Astrocyte of the spinal cord (primary cell): ENCODE measurements at places on chromosomes 16 and 17.

DNA sequence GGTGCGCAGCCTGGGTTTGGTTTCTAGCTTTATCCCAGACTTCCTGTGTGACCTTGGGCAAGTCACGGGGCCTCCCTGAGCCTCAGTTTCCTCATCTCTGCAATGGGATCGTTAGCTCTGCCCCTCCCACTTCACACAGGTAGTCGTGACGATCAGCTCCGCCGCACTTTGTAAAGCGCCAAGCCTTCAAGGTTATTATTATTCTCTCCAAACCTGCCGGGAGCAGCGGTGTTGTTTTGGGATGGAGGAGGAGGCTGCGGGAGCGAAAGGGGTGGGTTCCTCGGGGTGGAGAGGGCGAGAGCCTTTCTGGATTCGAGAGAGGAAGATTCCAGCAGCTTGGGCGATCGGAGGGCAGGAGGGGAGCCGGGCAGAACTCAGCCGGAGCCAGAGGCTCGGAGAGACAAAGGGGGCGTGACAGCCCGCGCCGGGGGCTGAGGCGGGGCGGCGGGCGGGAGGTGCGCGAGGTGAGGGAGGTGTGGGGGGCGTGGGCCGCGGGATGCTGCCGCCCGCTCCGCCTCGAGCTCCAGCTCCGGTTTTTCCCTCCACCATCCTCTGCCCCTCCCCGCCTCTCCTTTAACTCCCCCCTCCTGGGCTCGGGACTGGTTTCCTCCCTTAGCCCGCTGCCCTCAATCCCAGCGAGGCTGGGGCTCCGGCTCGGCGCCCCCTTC, at the start of gene EFNB3:
Gene EFNB3, plus strand, starts transcription at position 602 of the 668 bp plus-strand sequence. CDS start 397 bp downstream, outside the sequence.
- DNase-seq: peak; percentile 13

DNA sequence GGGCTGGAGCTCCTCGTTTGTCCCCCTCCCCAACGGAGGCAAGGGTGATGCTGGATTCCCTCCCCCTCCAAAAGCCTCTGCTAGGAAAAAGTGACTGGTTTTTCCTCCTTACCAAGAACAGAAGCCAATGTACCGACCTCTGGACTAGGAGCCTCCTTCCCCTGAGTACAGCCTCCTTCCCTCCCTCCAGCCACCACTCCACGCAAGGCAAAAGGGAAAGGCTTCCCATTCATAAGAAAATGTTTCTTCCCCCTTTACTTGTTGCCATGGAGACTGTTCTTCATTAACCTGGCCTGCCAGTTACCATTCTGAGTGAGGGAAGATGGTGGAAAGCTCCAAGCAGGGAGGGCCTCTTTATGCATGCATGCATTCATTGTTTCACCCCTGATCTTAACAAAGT, 4.3 kb upstream of the PIMREG start:
- no peak for DNase-seq

GRCh38 chr17:13631529-13631928, 29.8 kb upstream of the HS3ST3A1 start:
- DNase-seq: no peak

- peak; percentile 98 for DNase-seq
Measured at GRCh38 chr17:83083368-83084201, 4.2 kb downstream of the METRNL start.

DNA sequence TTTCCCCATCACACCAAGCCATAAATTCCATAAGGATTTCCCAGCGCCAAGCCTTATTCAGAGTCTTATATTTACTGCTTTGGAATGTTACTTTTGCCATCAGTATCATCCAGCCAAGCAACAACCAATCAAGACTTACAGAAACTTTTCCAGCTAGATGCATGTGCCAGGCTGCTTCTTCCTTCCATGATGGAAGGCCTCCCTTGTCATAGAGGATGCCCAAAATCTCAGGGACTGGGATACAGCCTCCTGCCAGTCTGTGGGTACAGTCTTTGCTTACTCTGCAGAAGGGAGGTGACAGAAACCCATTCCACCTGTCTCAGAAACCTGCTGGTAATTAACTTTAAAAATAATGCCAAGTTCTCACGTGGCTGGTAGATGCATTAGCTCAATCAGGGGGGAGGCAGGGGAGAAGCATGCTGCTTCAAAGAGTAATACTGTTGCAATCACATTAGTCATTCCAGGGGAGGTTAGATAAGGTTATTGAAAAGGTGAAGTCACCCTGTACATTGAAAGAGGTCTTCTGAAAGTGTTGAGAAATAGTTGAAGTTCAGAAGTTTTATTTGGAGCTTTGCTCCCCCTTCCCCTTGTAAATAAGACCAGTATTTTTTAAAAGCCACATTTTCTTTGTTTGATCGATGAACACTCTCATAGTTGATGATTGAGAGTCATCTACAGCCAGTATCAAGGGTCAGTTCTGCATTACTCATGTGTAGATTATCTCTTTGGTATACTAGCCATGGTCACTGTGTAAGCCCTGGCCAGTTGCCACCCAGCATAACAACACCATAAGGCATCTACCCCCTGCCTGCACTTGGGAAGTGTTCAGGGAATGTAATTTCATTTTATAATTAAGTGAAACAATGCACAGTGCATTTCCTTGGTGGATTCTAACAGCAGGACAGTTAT, 22.2 kb downstream of the HLF start:
- peak; percentile 54 for DNase-seq

DNA sequence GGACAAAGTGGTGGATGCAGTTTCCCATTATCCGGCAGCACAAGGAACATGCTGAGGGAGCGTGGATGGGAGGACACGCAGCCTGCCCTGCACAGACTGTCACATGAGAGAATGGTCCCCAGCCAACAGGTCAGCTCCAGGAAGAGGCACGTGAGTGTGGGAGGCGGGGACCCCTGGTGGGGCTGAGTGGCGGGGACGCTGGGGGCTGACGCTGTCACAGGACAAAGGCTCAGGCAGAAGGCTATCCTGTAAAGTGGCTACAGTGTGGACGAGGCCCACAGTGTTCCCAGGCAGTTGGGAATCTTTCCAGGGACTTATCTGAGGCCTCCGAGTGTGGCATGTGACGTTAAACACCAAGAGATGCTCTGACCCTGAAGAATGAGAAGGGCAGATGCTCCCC, 30.4 kb downstream of the MBTPS1 start:
- no peak for DNase-seq

GRCh38 chr17:17833658-17834357, 3.0 kb downstream of the SREBF1 start:
- DNase-seq: no peak

DNA sequence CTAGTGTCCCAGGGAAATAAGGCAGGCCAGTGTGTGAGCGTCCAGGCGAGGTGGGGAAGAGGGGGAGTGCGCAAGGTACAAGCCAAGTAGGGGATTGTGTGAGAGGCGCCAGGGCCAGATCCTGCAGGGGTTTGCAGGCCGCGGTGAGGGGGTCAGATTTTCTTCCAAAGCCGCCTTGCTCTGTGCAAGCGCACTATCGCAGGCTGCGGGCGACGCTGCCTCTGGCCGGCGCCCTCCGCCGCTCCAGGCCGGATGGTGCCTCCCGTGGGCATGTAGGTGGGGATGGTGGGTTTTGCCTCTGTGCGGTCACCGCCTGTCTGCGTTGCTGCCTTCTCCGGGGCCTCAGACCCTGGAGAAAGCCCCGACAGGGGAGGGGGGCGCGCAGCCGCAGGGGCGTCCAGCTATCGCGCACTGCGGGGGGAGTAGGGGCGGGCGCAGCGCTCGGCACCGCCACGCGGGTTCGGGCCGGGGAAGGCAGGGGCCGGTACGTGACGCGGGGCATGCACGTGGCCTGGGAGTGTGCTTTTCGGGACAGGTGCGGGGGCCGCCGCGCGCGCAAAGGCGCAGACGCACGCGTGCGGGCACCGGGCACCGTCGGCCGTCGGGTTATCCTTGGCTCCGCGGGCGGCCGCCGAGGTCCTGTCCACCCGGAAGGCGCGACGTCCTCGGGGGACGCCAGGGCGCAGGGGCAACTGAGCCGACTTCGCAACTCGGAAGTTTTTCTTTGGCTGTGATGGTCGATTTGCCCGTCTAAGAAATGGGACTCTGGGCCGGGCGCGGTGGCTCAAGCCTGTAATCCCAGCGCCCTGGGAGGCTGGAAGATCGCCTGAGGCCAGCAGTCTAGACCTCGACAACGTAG, 1.1 kb upstream of the HAPSTR1 start:
- DNase-seq: no peak

GRCh38 chr17:83071966-83072562, 7.3 kb upstream of the METRNL start:
- no peak for DNase-seq

DNA sequence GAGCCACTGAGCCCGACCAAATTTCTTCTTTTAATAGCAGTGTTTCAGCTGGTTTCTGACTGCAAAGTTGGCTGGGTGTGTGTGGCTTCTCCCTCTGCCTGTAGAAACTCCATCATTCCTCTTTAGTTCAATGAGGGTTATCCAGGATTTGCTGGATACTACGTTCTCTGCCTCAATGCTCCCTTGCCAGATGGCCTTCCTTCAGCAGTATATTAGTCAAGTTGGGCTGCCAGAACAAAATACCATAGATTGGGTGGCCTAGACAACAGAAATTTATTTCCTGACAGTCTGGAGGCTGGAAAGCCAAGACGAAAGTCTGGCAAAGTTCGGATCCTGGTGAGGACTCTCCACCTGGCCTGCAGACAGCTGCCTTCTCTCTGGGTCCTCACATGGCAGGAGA, 103.7 kb downstream of the NOG start:
- no peak for DNase-seq

DNA sequence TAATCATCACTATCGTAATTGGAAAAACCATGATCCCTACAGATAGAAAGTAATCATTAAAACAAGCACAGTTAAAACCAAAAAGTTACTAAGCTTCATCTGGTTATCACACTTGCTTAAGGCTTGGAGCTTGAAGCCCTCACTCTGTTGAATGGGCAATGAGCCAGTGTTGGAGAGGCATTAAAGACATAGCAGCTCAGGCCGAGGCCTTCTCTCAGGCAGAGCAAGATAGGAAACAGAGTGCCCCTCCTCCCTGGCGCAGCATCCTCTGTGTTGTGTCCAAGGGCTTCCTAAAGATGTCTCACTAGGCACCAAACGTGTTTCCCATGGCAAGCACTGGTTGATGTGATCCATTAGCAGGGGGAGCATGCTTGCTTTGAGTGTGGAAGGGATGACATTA, 34.9 kb upstream of the LGALS9 start:
- DNase-seq: no peak

DNA sequence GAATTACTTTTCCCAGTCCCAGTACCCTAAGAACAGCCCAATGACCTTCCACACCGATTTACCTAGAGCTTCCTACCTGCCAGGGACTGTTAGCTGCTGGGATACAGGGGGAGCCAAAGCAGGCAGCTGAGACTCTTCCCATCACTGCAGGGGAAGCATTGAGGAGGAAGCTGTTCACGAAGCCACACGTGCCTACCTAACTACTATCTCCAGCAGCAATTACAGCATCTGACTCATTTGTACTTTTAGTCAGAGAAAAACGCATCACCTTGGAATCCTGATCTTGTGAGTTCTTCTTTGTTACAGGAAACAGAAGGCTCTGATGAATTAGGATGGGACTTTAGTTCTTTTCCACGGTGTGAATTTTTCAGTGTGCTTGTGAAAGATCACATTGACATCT, 113.7 kb upstream of the DHX40 start:
- DNase-seq: peak; percentile 58

GRCh38 chr17:68437979-68438822, 19.1 kb downstream of the WIPI1 start:
- DNase-seq: peak; percentile 16

DNA sequence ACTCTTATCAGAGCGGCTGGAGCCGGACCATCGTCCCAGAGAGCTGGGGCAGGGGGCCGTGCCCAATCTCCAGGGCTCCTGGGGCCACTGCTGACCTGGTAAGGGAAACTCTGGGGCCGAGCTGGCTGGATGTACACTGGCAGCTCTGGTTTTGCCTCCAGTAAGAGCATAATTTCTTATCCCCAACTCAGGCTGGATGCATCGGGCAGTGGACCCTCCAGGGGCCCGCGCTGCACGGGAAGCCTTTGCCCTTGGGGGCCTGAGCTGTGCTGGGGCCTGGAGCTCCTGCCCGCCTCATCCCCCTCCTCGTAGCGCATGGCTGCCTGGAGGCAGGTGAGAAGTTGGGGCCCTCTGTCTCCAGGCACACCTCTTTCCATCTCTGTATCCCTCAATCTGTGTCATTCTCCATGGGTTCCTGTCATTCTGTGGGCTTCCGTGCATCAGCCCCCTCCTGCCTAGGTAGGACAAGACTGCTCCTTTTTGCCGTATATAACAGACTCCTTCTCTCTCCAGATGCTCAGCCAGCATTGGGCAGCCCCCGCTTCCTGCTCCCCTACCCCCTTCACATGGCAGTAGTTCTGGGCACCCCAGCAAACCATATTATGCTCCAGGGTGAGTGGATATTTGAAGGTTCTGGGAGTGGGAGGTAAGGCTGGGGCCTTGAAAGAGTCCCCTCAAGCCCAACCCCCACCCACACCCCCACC, 9.4 kb upstream of the TMEM88 start:
- no peak for DNase-seq

DNA sequence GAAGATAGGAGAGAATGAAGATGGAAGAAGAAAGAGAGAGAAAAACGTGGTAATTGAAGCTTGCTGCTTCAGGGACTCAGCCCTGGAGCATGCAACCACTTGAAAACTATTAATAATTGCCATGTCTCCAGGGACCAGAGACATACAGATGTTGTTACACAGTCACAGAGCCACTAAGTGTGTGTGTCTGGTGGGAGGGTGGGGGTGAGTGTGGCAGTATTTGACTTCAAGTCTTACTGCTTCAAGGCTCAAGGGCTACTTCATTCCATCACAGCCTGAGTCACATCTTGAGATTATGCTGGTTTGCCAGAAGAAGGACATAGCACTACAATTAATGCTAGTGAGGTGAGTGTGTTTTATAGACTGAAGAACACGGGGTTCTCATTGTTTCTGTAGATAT, 202.2 kb downstream of the CDH8 start:
- no peak for DNase-seq

- DNase-seq: no peak
Measured at GRCh38 chr16:69348222-69348621, 3.4 kb downstream of the TMED6 start.

DNA sequence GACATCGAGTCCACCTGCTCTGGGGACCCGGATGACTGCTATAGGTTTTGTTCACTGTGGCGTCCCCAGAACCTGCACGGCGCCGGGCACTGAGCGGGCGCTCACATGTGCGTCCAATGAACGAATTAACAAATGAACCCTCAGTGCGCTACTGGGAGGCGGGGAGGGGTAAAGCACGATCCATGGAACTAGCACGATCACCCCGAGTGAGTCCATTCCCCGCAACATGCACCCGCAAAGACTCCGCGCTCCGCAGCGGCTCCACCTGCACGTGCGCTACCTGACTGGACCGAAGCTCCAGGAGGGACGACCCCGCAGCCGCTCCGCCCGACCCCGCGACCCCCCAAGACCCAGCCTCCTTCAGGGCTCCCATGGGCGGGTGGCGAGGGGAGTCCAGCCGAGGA, 491 bp downstream of the TRAP1 start:
- no peak for DNase-seq

- DNase-seq: no peak
Measured at GRCh38 chr16:56050916-56051315, 140.4 kb upstream of the GNAO1 start.
